Activated CD8-positive, alpha-beta memory T cell treated with anti-CD3 and anti-CD28 coated beads, Interleukin-2, amount 10 ng/mL, durations not matched to agents 7 days and 5 days (primary cell): ENCODE measurements at places on chromosomes 6 and 20. TPM values are rescaled to one million over a fixed set of nuclear protein-coding genes. Genes with fewer than 3 reads are reported as not detected.

- DNase-seq, result no peak
Observed at GRCh38 chr6:48184648-48185047, 73.7 kb upstream of the PTCHD4 start.

- peak; percentile 12 for DNase-seq
Observed at GRCh38 chr20:38117635-38118034, 47.4 kb downstream of the TGM2 start.

- DNase-seq, result no peak
Observed at GRCh38 chr6:162140251-162140852, 587.2 kb downstream of the PRKN start.

DNA sequence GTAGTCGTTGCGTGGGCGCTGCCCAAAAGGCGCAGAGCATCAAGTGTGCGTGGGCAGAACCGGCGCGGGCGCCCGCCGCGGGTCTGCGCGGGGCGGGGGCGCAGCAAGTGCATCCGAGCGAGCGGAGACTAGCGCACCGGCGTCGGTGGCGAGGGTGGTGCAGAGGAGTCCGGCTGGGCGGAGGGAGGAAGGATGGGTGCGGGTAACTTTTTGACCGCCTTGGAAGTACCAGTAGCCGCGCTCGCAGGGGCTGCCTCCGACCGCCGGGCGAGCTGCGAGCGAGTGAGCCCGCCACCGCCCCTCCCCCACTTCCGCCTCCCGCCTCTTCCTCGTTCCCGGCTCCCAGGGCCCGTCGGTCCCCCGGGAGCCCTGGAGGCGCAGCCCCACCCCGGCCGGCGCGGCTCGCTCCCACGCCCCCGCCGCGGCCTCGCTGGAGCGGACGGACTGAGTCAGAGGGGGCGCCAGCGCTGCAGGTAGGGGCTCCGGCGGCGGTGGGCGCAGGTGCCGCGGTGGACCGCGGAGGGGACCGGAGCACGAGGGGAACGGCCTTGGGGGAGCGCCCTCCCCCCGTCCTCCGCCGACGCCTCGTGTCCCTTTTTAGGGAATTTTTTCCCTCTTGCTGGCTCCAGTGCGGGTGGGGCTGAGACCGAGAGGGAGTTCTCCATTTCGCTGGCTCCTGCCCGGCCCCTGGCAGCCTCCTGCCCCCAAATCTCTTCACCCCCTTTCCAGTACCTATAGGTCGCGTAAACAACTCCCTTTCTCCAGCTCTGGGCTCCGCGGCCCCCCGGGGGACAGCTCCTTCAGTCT lies 1.6 kb upstream of the DBNDD2 start:
- DNase-seq, result peak; percentile 58

GRCh38 chr20:10430000-10430466 lies 4.0 kb downstream of the MKKS start:
- no peak for DNase-seq

- DNase-seq, result no peak
Observed at GRCh38 chr20:62208795-62209755, 11.0 kb downstream of the HRH3 start.

GRCh38 chr6:63188828-63189227 lies 22.4 kb upstream of the FKBP1C start:
- DNase-seq, result no peak

DNA sequence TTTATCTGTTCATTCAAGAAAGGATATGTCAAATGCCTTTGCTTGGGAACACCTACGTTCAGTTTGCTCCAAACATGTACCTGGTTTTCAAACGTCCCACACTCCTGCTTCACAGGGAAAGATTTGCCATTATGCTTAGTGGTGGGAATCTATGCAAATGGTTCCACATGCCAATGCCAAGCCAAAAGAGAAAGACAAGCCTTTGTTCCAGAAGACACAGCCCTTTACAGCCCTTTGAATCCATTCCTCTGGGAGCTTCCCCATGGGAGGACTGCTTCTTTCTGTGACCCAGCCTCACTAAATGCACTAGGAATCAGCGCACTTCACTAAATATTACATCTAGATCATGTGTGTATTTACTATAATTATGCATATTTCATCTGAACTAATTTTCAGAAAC lies 619.5 kb downstream of the PRKN start:
- no peak for DNase-seq

DNA sequence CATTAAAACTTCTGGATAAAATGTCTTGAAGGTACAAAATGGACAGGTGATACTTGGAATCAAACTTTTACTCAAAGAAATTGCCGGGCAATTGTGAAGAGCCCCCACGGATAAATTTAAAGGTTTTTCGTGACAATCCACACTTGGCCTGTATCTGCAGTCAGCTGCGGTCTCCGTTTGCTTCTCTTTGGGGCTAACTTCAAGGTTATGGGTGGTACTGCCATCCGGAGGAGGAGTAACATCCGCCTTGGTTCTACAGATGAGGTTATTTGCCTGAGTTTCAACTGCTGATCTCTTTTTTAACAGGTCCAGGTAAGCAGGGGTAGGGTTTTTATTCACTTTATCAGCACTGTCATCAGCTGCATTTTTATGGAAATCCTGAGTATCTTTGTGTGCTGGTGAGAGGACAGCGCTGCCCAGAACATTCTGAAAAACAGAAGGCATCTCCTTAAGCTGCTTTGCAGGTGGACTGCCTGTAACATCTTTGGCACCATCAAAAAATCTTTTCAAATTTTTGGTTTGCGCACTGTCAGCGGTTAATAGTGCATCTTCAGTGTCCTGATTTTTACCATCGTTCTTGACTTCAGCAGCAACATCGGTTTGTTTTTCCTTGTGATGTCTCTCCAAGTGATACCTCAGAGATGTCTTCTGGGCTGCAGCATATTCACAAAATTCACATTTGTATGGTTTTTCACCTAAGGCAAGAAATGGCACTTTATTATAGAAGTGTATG lies 16.9 kb downstream of the ZNF217 start:
- DNase-seq, result peak; percentile 58

DNA sequence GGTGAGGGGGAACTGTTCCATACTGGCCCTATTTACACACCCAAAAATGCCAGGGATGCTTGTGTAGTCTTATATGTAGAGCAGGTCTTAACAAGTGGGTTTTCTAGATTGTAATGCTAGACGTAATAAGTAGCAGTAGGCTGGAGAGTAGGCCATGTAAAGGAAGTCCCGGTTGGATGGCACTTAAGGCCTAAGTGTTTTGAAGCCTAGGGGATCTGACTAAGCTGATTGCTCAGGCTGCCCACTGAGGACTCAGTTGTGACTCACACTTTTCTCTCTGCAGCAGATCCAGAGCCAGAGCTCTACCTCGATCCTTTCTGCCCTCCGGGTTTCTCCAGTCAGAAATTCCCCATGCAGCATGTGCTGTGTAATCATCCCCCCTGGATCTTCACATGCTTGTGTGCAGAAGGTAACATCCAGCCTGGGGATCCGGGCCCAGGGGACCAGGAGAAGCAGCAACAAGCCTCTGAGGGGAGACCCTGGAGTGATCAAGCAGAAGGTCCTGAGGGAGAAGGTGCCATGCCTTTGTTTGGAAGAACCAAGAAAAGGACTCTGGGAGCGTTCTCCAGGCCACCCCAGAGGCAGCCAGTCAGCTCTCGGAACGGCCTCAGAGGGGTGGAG lies 26.6 kb downstream of the ZNF133 start:
- no peak for DNase-seq

DNA sequence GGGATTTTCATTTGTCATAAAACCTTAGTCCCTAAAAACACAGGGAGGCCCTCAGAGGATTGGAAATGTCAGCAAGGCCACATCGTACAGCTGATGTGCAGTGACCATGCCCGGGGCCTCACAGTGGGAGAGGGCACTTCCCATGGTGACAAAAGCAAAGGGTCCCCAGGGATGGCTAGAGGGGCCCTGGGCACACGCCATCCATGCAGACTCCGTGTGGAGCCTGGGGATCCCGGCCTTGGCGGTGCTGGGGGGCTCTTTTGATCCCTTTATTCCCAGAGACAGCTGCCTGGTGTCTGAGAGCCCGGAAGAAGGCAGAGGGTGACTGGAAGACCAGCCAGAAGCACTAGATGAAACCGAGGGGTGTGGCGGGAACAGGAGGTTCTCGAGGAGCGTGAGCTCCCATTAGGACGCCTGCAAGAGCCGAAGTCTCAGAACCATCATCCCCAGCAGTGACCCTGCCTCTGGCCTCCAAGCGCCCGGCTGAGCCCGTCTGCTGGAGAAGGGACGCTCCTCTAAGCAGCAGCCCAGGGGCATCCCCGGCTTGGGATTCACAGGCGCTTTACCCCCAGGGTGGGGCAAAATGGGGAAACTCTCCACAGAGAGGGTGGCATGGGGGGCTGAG lies 49.1 kb upstream of the FRMD1 start:
- DNase-seq, result peak; percentile 21

- DNase-seq, result no peak
Observed at GRCh38 chr6:20532881-20533280, 1.4 kb upstream of the CDKAL1 start.

DNA sequence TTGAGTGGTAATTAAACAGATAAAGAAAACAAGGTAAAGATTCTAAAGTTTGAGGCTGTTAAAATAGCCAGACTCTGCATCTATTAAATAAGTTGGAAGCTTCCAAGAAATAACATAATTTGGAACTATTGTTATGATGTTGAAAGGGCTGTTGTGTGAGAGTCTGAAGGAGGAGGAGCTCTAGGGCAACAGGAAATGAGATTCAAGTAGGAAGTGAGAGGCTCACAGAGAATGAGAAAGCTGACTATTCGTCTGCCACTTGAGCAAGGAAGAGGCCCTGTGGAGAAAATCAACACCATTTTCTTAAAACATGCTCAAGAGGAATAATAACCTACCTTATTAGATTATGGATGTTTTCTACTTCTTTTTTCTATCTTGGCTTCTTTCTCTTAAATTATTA lies 185.2 kb downstream of the SLC24A3 start:
- DNase-seq, result no peak

DNA sequence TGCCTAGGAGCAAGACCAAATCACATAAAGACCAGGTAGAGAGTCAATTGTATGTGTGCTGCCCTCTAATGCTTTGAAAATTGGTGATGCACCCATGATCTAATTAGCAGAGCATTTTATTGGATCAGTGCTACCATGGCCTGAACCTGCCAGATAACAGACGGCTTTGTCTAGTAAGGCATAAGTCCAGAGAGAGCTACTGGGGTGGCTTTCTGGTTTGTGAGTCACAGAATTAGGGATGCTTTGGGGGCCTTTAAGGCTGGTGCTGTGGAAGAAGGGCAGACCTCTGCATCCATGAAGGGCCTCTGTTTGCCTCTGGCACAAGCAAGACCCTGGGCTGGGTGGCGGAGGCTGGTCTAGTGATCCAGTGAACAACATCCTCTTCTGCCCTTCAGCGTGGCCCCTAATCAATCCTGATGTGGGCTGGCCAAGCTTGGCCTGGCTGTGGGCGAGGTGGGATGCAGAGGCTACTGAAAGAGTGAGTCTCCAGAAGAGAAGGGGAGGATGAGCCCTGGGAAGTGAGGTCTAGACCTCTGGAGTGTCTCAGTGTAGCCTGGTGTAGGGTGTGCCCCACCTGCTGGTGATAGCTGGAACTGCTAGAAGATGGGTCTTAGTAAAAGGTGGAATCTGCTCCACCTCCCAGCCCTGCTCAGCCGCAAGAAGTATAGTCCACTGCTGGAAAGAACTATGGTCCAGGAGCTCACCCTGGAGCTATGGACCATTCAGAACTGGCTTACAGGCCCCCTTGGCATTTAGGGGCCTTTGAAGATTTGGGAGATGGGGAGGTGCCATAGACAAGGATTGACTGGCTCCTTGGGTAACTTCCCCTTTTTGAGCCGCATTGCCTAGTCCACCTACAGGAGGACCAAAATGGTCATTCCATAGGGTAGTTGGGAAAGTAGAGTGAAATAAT lies 36.7 kb upstream of the AAR2 start:
- peak; percentile 81 for DNase-seq

GRCh38 chr6:162337412-162337811 lies 390.2 kb downstream of the PRKN start:
- no peak for DNase-seq

DNA sequence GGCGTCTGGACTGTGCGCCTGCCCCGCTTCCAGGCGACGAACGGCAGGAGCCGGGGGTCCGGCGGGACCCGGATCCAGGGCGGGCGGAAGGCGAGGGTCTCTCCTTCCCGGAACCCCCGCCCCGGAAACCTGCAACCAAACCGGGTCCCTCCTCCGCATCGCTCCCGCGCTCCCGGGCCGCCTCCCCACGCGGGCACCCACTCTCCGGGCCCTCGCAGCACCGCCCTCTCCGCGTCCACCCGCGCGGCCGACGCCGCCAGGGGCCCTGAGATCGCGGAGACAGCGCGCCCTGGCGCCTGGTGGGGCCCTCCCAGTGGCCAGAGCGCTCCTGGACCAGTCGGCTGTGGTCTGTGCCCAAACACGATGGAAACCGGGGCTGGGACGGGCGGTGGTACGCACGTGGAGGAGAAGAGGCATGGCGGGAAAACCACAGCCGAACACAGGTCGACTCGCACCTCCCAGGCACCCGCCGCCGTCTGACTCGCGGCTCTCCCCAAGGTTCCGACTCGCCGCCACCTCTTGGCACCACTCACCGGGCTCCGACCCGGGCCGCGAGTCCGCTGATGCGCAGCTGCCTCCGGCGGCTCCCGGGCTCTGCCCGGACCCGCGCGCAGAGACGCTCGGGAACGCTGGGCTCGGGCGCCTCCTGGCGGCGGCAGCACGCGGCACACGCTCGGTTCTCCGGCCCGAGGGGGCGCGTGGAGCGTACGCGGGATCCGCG lies 7.9 kb downstream of the NKX2-2 start:
- peak; percentile 63 for DNase-seq

- DNase-seq, result no peak
Observed at GRCh38 chr6:68834551-68834950, 199.5 kb downstream of the ADGRB3 start.

DNA sequence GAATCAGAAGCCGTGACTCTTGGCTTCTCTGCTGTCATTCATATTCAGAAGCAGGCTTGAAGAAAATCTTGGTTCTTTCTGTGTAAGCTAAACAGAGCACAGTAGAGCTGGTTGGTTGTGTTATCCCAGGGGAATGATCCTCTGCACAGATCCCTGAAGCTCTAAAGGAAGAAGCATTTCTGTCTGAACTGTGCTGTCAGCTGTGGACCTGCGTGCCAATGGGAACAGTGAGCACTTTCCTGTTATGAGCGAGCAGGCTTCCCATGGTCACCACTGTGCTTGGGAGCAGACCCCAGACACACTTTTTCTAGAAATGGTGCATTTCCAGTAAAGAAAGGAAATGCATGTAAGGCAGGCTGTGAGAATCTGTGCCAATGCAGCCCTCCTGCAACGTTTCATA lies 490.2 kb downstream of the EPM2A start:
- no peak for DNase-seq

- no peak for DNase-seq
Observed at GRCh38 chr6:16324606-16325225, 86.3 kb downstream of the GMPR start.

GRCh38 chr6:75209184-75209723 lies 3.4 kb upstream of the COL12A1 start:
- DNase-seq, result no peak

- DNase-seq, result peak; percentile 44
Observed at GRCh38 chr6:111724505-111724904, 118.8 kb upstream of the TRAF3IP2 start.

GRCh38 chr20:47680804-47681529 lies 104.3 kb downstream of the SULF2 start:
- DNase-seq, result no peak

The CCN2 gene
- total RNA-seq, result not detected

The CCHCR1 gene
- 57.9 TPM for total RNA-seq

The SLC24A3 gene
- not detected for total RNA-seq

The TENT5A gene
- total RNA-seq, result 3.7 TPM

The CUTA gene
- 196 TPM for total RNA-seq

The LY6G5B gene
- total RNA-seq, result 16.1 TPM

The ENPP5 gene
- total RNA-seq, result 0.58 TPM

The SRXN1 gene
- 17.7 TPM for total RNA-seq

The ADAM33 gene
- total RNA-seq, result not detected

The MSH5 gene
- 75.6 TPM for total RNA-seq

The NFS1 gene
- total RNA-seq, result 35.1 TPM

The SEMG1 gene
- not detected for total RNA-seq

The SPTLC3 gene
- total RNA-seq, result 1.2 TPM

The GPR6 gene
- total RNA-seq, result not detected

The RNF182 gene
- total RNA-seq, result not detected
